ENCODE measurements at places on chromosomes 12 and 14.

- DNase-seq: no peak
Observed at GRCh38 chr14:60092526-60092920, 800 bp downstream of the PCNX4 start.

GRCh38 chr12:51797301-51797700, 51.2 kb downstream of the FIGNL2 start:
- DNase-seq: no peak

DNA sequence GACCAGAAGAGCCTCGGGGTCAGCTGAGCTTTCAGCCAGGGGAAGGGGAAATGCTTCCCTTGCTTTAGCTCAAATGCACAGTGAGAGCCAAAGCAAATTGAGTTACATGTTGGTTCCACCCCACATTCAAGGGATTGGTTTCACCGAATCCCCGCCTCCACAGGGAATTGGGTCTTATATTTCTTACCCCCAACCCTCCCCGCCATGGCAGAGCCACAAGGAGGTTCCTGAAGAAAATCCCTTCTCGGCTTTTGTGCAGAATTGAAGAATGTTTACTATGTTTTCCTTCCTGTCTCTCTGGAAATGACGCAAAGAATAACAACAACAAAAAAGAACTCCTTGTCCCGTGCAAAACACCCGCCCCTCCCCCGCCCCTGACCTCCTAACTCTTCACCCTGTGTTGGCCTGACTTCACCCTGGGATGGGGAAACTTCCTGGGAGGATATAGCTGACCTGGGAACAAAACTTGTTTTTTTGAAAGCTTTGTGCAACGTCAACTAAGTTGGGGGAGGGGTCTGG, 21.9 kb upstream of the CIPC start:
- no peak for DNase-seq

- DNase-seq: no peak
Observed at GRCh38 chr12:130835436-130835835, 3.6 kb downstream of the STX2 start.

DNA sequence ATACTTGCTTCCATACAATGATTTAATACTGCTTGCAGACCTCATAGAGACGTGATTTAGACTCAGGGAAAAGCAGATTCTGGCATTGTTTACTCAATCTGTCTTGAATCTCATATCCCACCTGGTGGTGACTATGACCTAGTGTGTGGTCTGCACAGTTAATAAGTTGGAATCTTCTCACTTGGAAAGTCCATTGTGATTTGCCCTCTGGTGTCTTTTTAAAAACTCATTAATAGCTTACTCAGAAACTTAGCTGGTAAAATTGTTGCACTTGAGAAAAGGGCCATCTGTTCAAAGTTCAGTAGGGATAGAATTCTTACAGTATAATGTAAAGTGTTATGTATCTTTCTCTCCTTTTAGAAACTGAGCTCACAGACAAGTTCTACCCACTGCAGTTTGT, 106.0 kb downstream of the PELI2 start:
- DNase-seq: no peak

- DNase-seq: no peak
Observed at GRCh38 chr12:126349383-126349782, 1284.1 kb downstream of the AACS start.

GRCh38 chr14:77459072-77459723, 1.3 kb downstream of the AHSA1 start:
- peak; percentile 59 for DNase-seq

- no peak for DNase-seq
Observed at GRCh38 chr14:31902002-31902401, 175.1 kb upstream of the ARHGAP5 start.

Data from stimulated activated CD4-positive, alpha-beta T cell treated with anti-CD3 and anti-CD28 coated beads, Interleukin-4, amount 100 ng/mL, for 48 hours (primary cell).